Cerebellar nuclear complex (tissue), 1 donor: ENCODE measurements at places on chromosomes 11 and 22.

GRCh38 chr22:33481550-33481949 is 423.4 kb upstream of the SYN3 start:
- DNase-seq: no peak

DNA sequence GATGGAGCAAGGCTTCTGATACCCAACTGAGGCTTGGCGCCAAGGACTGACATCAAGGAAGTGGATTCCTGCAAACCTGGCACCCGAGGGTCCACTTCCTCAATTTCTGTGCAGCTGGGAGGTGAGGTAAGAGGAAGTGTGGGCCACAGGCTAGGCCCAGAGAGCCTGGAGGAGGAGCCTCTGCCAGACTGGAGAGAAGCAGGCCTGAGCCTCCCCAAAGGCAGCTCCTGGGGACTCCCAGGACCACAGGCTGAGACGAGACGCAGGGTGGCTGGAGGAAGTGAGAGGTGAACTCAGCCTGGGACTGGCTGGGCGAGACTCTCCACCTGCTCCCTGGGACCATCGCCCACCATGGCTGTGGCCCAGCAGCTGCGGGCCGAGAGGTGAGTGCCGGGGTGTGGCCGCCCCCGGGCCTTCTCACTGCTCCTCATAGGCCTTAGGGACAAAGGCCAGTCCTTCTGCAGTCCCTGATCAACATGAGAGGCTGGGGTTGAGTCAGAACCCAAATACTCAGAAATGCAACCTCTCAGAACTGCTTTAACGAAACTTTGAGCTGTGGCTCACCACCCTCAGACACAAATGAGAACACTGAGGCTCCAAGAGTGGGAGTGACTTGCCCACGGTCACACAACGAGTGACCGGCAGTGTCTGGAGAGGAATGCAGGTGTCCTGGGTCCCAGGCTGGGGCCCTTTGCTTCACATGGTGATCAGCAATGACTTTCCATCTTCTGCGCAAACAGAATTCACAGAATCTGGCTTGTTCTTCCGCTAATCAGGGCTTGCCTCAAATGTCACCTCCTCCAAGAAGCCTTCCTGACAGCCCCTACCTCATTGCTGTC is at the start of gene NCF4:
Gene NCF4 (plus strand): TSS at position 186 of the 839 bp plus-strand sequence. CDS start 166 bp downstream, at position 352.
- DNase-seq: no peak

- DNase-seq: no peak
Measured at GRCh38 chr22:25419247-25420113, 145.0 kb upstream of the GRK3 start.

- no peak for DNase-seq
Measured at GRCh38 chr22:44403602-44404329, 91.0 kb upstream of the SHISAL1 start.

GRCh38 chr11:47686151-47686550 is 29.0 kb downstream of the AGBL2 start:
- no peak for DNase-seq

GRCh38 chr11:35088226-35088625 is 50.7 kb upstream of the CD44 start:
- DNase-seq: no peak

DNA sequence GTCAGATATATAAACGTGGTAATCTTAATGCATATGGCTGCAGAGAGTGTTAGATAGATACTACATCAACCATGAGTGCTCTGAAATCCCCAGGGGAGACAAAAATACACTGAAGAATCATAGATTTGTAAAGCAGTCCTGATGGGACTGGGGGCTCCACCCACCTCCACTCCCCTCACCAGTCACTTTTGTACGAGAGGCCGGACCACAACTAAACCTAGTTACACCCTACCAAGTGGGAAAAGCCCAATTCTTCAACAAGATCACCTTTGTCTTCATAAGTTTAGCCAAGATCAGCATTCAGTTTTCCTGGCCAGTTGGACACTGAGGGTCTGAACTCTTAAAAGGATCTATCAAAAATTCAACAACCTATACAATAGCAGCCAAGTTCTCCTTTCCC is 1.5 kb downstream of the SF1 start:
- no peak for DNase-seq

- DNase-seq: no peak
Measured at GRCh38 chr11:133228471-133229329, 303.6 kb downstream of the OPCML start.

DNA sequence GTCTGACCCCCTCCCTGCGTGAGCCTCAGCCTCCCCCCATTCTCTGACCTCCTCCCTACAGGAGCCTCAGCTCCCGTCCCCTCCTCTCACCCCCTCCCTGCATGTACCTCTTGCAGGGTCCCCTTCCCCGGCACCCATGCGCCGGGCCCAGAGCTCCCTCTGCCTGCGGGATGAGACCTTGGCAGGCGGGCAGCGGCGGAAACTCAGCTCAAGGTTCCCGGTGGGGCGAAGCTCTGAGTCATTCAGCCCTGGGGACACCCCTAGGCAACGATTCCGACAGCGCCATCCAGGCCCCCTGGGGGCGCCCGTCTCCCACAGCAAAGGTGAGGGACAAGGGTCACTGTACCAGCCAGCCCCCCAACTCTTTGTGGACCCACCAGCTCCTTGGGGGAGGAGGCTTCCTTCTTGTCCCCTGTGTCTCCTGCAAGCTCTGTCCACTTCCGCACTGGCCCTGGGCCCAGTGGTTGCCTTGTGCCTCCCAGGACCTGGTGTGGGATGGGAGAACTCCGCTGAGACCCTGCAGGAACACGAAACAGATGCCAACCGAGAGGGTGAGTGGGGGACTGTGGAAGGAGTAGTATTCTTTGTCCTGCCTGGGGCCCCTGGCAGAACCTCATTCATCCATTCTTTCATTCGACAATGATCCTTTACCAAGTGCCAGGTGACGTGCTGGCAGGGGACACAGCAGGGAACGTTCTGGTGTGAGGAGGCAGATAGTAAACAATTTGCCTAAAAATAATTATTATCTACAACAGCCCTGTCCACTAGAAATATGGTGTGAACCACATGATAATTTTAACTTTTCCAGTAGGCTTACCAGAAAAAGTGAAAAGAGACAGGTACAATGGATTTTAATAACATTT is 3.7 kb upstream of the RPS6KA4 start:
- DNase-seq: peak; percentile 82

DNA sequence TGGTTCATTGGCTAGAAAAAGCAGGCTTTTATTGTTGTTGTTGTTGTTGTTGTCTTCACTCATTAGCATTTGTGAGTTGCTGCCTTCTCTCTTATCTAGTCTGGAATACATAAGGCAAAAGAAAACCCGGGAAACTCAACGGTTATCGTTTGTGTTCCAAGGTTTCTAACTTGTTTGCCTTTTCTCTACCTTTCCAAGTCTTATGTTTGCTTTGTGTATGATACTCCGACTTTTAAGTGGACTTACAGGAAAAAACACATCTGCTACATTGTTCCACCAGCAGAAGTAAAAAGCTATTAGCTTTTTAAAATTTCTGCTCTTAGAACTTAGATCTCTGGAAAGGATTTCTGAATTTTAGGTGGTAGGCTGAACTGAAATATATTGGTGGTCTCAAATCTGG is 27.0 kb upstream of the HIKESHI start:
- no peak for DNase-seq

DNA sequence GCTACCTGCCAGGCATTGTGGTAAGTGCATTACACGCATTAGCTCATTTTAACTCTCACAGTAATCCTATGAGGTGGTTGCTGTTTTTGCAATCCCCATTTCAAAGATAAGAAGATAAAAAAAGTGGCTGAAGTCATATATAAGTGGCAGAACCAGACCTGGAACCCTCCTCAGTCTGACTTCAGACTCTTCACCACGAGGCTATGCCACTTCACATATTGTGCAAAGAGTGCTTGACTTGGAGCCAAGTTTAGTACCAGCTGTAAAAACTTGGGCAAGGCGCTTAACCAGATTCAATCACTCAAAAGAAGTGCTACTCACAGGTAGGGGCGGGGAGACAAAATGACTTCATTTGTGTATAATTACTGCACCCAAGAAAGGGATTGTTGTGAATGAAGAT is 15.3 kb downstream of the BPIFC start:
- DNase-seq: no peak

- no peak for DNase-seq
Measured at GRCh38 chr22:42646569-42647525, 2.3 kb downstream of the CYB5R3 start.

- no peak for DNase-seq
Measured at GRCh38 chr22:47796128-47796908, 1033.9 kb downstream of the TBC1D22A start.

GRCh38 chr22:50620593-50621355 is 7.2 kb downstream of the ARSA start:
- no peak for DNase-seq

GRCh38 chr22:45640941-45641621 is 30.6 kb upstream of the ATXN10 start:
- no peak for DNase-seq

DNA sequence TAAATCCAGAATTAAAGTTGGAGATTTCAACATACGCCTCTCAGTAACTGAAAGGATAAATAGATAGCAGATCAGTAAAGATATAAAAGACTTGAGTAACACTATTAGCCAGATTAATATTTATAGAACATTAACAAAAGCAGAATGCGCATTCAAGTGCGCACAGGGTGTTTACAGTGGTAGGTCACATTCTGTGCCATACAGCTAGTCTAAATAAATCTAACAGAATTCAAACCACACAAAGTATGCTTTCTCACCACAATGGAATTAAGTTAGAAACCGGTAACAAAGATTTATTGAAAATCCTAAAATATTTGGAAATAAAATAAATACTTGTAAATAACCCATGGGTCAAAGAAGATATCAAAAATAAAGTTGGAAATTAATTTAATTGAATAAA is 341.0 kb downstream of the DYNC2H1 start:
- no peak for DNase-seq

- DNase-seq: no peak
Measured at GRCh38 chr22:46971099-46971763, 208.8 kb downstream of the TBC1D22A start.

DNA sequence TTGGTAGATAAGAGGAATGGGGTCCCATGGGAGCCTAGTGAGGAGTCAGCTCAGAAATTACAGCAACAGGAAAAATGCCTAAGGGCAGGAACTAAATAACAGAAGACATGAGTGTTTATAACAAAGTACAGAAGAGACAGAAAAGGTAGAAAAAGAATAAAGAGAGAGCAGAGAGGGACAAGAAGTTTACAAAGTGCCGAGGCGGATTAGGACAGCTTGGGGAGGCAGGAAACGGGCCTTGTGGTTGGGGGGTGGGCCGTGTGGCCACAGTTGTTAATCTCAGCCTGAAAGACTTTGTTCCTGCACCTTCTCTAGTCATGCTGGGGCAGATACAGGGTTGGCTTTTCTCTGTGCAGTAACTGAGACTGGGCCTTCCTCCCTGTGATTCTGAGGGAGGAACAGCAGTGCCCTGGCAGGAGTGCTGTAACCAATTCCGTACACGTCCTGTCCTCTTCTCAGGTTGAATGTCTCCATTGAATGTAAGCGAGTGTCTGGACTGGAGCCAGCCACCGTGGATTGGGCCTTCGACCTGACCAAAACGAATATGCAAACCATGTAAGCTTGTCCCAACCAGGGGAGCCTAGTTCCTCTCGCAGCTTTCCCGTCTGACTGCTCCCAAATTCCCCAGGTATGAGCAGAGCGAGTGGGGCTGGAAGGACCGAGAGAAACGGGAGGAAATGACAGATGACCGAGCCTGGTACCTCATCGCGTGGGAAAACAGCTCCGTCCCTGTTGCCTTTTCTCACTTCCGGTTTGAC is 13.2 kb downstream of the NAA40 start:
- no peak for DNase-seq

DNA sequence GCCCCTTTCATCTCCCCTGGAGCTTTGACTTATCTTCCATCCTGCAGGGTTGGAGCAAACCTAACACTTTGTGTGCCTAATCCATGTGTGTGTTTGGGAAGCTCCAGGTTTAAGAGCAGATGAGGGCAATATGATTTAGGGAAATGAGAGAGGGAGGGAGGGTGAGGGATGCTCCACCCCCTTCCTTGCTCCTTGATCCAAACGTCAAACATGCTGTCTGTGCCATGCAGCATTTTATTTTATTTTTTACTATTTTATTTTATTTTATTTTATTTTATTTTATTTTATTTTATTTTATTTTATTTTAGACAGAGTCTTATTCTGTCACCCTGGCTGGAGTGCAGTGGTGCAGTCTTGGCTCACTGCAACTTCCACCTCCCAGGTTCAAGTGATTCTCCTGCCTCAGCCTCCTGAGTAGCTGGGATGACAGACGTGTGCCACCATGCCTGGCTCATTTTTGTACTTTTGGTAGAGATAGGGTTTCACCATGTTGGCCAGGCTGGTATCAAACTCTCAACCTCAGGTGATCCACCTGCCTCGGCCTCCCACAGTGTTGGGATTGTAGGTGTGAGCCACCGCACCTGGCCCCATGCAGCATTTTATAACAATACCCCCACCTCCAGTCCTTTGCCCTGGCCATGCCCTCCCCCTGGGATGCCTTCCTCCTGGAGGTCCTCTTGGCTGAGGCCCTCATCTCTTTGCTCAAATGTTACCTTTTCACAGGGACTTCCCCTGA is 52.6 kb upstream of the CRYBB3 start:
- DNase-seq: no peak

DNA sequence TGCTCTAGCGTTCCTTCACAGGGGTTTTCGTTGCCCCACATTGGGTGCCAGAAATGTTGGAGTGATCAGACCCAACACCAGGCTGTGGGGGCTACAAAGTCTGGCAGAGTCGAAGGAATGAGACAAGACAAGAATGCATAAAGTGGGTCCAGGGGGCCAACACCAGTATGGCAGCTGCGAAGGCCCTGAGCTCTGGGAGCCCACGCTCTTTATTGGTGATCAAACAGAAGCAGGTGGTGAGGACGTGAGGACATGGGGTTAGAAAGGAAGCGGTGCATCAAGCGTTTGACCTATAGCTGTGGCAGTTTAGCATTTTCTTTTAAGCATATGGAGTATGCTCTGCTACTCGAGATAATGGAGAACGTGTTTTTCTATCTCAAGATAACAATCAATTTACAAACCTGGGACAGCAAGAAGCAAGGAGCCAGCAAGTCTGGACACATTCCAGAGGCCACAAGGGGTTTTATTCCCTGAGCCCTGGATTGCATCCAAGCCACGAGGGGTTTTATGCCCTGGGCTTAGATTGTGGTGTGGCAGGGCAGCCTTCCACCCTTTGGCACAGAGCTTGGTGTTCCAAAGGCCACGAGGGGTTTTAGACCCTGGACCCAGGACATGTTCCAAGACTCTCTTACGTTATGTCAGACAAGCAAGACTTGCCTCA is 3.9 kb upstream of the DNAJB13 start:
- DNase-seq: no peak

- DNase-seq: no peak
Measured at GRCh38 chr22:30859714-30860095, 108.9 kb downstream of the MORC2 start.
